Activated CD8-positive, alpha-beta memory T cell treated with anti-CD3 and anti-CD28 coated beads for 1 hour (primary cell): ENCODE measurements at places on chromosomes 2 and 18.

- no peak for DNase-seq
Observed at GRCh38 chr2:223180463-223180862, 128.5 kb downstream of the KCNE4 start.

GRCh38 chr2:222693837-222694236 is 22.4 kb downstream of the MOGAT1 start:
- DNase-seq, result no peak

GRCh38 chr2:118498943-118499342 is 348.5 kb downstream of the EN1 start:
- no peak for DNase-seq

DNA sequence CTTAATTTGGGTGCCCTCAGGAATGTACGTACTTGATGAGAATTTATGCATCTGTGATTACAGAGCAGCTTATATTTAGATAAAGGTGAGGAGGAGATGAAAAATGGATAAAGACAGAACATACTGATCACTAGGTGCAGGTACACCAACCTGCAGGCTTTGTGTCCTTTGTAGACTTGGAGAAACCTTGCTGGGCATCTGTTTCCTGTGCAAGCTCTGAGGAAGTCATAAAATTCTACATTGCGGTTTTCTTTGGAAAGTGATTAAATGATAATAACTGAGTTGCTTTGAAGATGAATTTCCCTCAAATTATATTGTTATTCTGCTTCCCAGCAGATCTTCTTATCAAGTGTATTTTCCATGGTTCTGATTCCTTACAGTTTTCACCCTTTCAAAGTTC is 7.7 kb downstream of the RAB27B start:
- no peak for DNase-seq

- DNase-seq, result no peak
Observed at GRCh38 chr2:9708683-9709538, 78.1 kb upstream of the YWHAQ start.

DNA sequence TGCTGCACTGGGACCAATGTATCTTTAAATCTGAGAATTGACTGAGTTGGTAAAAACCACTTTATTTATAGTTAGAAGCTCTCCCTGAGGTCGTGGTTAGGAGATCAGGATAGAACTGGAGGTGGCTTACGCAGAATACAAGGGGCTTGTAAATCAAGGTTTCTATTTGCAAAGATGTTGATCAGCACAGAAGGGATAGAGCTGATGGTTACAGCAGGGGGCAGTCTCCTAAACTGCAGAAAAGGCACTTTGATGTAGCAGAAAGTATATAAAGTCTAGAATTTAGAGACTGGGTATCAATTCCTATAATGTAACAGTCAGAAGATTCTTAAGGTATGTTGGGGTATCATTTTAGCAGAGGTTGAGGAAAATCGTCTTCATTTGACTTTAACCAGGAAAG is 25.2 kb upstream of the ACVR1 start:
- no peak for DNase-seq

- DNase-seq, result no peak
Observed at GRCh38 chr2:38499548-38500282, 103.0 kb downstream of the HNRNPLL start.

- no peak for DNase-seq
Observed at GRCh38 chr2:237209885-237210284, 124.2 kb downstream of the COPS8 start.

DNA sequence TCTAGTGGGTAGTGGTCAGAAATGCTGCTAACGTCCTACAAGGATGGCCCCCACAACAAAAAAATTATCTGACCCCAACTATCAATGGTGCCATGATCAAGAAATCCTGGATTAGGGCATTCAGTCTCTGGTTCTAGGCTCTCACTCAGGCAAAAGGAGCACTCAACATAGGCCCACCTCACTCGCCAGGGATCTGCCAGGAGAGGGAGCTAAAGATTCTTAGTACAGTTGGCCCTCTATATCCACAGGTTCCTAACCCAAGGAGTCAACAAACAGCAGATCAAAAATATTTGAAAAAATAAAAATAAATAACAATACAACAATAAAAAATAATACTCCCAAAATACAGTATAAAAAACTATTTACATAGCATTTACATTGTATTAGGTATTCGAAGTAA is 10.0 kb downstream of the SLC4A5 start:
- no peak for DNase-seq

DNA sequence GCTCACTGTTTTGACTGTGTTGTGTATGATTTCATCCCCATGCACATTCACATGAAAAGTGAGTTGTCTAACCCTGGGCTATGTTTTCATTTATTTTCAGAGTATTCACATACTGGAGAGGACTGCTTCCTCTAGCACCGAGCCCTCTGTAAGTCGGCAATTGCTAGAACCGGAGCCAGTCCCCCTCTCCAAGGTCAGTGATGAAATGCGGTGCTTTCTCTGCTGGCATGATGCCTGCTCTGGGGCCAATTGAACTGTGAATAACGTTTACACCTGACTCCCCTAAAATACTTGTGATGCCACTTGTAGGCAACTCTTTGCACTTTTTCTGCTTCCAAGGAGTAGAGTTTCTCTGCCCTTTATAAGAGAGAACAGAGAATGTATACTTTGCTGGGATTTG is 126.9 kb downstream of the PRKRA start:
- no peak for DNase-seq
